ENCODE measurements at places on chromosomes 13 and 19.
A peak's percentile ranks its signal among the peaks of the same experiment; 100 is the strongest.

GRCh38 chr19:7862413-7862951 is 11.7 kb downstream of the PRR36 start:
- DNase-seq: peak; percentile 44

DNA sequence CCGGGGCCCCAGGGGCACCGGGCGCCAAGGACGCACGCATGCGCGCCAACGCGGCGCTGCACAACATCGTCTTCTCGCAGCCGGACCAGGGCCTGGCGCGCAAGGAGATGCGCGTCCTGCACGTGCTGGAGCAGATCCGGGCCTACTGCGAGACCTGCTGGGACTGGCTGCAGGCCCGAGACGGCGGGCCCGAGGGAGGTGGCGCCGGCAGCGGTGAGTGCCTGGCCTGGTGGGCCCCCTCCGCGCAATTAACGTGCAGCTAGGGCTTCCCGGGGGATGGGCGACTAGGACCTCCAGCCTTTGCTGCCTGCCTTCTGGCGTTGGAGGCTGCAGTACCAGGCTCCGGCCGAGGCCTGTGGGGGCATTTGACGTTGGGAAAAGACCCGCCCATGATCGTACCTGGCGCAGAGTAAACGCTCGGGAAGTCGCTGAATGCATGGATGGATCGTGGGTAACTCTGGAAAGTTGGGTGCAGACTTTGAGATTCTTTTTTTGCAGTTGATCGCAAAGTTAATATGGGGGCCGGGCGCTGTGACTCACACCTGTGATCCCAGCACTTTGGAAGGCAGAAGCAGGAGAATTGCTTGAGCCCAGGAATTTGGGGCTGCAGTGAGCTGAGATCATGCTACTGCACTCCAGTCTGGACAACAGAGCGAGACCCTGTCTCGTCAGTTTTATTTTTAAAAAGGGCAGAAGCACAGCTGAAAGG is 7.3 kb downstream of the APC2 start:
- DNase-seq: no peak

GRCh38 chr13:35598790-35599369 is 122.4 kb upstream of the MAB21L1 start:
- DNase-seq: no peak

GRCh38 chr13:49527123-49527522 is 31.4 kb downstream of the PHF11 start:
- DNase-seq: no peak

- no peak for DNase-seq
Observed at GRCh38 chr13:29810145-29810742, 40.2 kb downstream of the UBL3 start.

DNA sequence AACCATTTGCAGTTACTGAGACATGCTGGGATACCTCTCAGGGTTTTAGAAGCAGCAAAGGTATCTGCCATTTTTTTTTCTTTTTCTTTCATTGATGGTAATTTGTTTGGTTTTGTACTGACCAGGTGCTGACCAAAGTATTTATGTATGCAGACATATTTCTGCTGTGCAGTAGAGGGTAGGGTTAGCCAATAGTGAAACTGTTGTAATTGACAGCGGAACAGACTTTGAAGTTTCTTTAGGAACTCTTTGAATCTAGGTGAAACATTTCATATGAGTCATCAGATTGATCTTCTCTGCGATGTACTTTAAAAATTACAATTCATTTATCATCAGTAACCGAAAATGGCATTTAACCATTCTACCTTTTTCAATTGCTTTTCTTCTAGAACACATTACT is 63.0 kb downstream of the ITGBL1 start:
- DNase-seq: no peak

DNA sequence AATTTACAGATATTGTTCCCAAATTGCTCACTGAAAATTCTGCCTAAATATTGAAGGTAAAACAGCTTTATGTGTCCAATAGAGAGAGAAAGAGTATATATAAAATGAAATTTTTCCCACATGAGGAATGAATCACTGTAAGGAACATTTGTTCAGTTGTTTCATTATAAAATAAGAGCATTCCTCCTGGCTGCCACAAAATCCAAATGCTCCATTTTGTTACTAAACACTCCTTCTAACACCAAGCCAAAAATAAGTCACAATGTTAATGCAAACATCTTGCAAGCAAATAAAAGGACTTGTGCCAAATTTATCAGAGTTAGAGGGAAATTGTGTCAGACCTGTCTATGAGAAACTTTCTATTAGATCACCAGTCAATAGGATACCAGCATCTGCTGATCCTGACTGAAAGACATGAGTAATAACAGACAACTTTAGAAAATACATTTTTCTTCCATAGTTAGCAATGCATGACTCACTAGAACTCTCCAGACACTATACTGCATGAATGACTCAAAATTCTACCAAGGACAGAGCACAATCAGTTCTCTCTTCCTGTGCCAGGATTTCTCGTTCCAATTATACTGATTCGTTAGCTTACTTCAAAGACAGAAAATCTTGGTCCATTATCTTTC is 83.5 kb upstream of the FNDC3A start:
- peak; percentile 80 for DNase-seq

DNA sequence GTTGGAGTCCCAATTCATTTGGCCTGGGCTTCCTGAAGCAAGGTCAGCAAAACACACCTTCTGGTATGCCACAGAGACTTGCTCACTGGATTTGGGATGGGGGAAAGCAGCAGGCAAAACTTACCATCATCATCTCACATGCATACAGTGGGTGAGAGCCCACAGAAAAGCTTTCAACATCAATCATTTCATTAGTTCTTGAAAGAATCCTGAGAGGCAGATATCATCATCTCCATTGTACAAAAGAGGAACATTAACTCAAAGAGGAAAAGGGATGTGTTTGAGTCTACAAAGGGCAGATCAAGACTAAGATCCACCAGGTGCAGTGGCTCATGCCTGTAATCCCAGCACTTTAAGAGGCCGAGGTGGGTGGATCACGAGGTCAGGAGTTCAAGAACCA is 6.4 kb downstream of the WDR87 start:
- DNase-seq: no peak

DNA sequence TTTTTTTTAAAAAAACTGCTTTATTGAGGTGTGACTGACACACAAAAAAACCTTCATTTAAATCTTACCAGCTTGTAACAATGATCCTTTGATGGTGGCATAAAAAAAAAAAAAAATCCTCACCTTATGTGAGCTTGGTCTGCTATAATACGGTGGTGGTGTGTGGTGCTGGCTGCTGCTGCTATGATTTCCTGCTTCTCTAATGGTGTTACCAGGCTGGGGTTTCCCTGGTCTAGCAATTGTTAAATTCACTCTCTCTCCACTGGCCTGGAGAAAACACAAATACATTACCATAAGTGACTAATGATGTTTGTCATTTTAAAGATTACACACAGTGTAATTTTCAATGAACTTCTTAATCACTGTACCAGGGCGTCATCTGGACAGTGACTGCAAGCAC is 60.6 kb downstream of the LNX2 start:
- no peak for DNase-seq

- DNase-seq: peak; percentile 99
Observed at GRCh38 chr19:7652061-7652641, 15.2 kb downstream of the STXBP2 start.

- no peak for DNase-seq
Observed at GRCh38 chr13:47117268-47117667, 220.4 kb upstream of the HTR2A start.

- no peak for DNase-seq
Observed at GRCh38 chr19:45881909-45882528, 3.9 kb downstream of the IRF2BP1 start.

- no peak for DNase-seq
Observed at GRCh38 chr13:28356561-28357021, 138.3 kb downstream of the FLT1 start.

- DNase-seq: no peak
Observed at GRCh38 chr13:40275155-40275554, 391.3 kb downstream of the FOXO1 start.

DNA sequence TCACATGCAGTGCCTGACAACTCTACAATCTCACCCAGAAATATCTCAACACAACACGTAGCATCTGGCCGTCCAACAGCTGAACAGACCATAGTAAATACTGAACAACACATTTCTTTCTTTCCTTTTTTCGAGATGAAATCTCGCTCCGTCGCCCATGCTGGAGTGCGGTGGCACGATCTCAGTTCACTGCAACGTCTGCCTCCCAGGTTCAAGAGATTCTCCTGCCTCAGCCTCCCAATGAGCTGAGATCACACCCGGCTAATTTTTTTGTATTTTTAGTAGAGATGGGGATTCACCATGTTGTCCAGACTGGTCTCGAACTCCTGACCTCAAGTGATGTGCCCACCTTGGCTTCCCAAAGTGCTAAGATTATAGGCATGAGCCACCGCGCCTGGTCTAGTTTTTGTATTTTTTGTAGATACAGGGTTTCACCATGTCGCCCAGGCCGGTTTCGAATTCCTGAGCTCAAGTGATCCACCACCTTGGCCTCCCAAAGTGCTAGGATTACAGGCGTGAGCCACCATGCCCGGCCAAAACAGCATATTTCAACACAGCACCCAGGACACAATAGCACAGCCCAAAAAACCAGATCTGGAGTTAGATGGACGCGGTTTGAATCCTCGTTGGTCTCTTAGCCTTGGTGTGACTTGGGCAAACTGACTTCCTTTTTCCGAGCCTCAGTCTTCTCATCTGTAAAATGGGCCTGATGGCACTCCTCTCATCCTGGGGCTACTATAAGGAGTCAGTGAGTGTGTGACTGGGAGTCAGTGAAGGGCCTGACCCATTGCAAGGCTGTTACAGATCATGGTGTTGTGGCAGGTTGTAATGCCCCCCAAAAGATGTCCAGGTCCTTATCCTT is 22.6 kb downstream of the CYP2A6 start:
- no peak for DNase-seq

- DNase-seq: peak; percentile 92
Observed at GRCh38 chr19:43674596-43674995, 4.6 kb upstream of the PLAUR start.

DNA sequence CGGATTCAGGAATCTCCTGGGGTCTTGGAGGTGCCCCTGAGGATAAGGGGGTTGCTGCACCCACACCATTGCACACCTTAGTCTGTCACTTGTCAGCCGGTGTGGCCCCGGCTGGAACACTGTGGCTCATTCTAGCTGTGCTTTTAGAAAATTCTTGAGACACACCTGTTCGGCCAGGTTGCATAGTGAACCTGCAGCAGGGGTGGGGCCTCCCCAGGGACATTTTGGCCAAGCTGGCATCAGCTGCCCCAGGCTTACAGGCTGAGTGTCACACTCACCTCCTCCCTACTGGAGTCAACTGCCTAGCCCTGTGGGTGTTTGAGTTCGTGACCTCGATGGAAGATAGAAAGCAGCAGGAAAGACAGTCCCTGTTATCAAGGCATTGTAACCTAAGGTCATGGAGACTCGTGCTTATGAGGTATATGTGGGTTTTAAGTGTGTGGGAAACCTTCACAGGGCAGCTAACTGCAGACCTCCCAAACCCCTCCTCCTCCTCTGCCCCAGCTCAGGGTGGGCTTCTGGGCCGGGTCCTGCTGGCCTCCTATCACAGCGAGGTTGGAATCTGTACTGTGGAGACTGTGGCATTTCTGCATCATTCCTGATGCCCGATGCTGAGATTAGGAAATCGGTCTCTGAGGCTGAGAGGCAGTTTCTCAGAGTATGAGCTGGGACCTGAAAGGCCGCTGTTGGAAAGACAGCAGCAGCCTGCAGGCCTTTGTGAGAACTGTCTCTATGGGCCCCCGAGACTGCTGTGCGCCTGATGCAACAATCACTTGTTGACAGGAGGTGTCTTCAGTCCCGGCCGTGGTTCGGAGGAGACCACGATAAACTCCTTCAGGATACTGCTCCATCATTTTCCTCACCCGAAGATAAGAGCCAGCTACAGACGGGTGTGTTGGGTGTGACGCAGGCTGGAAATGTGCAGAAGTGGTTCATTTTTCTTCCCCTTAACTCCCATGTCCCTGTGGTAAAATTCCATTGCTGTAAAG is 72.2 kb downstream of the ATP11A start:
- no peak for DNase-seq

GRCh38 chr19:10110972-10111317 is 548 bp upstream of the P2RY11 start:
- no peak for DNase-seq

GRCh38 chr13:114256547-114256946 is 21.9 kb downstream of the CDC16 start:
- peak; percentile 8 for DNase-seq

DNA sequence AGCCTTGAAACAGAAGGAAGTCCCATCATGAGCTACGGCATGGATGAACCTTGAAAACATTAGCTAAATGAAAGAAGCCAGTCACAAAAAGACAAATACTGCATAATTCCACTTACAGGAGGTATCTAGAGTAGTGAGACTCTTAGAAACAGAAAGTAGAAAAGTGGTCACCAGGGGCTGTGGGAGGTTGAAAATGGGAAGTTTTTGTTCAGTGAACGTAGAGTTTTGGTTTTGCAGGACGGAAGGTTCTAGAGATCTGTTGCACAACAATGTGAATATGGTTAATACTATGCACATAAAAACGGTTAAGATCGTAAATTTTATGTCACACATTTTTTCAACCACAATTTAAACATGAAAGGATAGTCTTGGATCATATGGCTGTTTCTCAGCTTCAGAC is 11.9 kb upstream of the SLC10A2 start:
- no peak for DNase-seq

DNA sequence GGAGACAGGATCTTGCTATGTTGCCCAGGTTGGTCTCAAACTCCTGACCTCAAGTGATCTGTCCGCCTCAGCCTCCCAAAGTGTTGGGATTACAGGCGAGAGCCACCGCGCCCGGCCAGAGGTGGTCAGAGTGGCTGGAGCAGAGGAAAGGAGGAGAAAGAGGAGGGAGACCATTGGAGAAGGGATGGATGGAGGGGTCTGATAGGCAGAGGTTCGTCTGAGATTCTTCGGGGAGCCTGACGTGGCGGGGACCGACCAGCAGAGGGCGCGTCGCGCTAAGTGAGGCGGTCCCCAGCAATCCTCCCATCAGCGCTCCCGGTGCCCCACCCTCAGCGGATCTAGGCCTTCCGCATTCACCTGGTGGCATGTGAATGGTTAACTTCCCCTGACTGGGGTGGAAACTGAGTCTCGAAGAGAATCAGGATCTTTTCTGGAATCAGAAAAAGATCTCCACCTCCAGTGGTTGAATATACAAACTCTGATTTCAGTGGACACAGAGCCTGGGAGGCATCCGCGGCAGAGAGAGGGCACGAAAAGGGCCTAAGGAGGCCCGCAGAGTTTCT is 8.8 kb downstream of the GTPBP3 start:
- peak; percentile 87 for DNase-seq

GRCh38 chr13:81116461-81117282 is 775.7 kb upstream of the SPRY2 start:
- DNase-seq: no peak

- no peak for DNase-seq
Observed at GRCh38 chr13:68608147-68608546, 1378.0 kb upstream of the PCDH9 start.

GRCh38 chr13:40777809-40778175 is 6.8 kb upstream of the MRPS31 start:
- DNase-seq: no peak

GRCh38 chr19:38543807-38544568 is 73.8 kb downstream of the MAP4K1 start:
- peak; percentile 76 for DNase-seq
